ENCODE measurements at places on chromosomes 11 and 22.

GRCh38 chr11:8032122-8032521 lies 45.0 kb downstream of the EIF3F start:
- no peak for DNase-seq

GRCh38 chr11:18633256-18634139 lies 644 bp downstream of the SPTY2D1 start:
- no peak for DNase-seq

DNA sequence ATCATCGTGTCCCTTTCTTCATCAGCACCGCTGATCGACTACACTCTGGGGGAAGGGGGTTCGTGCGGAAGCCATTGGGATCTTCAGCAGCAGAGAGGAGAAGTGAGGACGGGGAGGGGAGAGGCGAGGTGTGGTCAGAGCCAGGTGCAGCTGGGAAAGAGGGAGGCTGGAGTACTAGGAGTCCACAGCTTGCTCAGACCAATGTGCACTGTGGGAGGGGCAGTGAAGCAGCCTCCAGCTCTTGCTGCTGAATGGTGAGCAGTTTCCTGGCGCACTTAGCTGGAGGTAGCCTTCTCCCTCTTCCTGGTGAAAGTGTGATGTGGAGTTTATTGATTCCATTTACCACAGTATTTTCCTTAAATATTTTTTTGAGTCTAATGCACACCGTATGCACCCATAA lies 99.0 kb upstream of the NECTIN1 start:
- DNase-seq, result no peak

DNA sequence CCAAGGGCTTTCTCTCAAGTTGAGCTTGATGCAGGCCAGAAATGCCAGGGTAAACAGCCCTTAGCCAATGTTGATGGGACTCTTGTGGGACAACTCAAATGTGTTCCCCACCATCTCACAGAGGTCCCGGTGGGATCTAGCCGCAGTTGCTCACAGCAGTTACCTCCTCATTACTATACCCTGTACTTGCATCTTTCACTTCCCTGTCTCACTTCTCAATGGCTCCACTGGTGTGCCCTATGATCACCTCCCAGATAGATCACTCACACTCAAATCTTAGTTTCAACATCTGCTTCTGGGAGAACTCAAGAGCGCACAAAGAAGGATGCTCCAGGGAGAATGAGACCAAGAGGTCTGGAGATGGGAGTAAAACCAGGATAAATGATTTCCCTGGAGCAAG lies 47.0 kb downstream of the RCN1 start:
- DNase-seq, result no peak

DNA sequence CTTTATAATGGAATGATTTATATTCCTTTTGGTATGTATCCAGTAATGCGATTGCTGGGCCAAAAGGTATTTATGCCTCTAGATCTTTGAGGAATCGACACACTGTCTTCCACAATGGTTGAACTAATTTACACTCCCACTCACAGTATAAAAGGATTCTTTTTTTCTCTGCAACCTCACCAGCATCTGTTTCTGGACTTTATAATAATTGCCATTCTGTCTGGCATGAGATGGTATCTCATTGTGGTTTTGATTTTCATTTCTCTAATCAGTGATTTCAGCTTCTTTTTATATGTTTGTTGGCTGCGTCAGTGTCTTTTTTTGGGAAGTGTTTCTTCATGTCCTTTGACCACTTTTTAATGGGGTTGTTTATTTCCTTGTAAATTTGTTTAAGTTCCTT lies 679.3 kb downstream of the JRKL start:
- no peak for DNase-seq

- no peak for DNase-seq
Observed at GRCh38 chr11:68987211-68987610, 6.4 kb upstream of the MRGPRD start.

DNA sequence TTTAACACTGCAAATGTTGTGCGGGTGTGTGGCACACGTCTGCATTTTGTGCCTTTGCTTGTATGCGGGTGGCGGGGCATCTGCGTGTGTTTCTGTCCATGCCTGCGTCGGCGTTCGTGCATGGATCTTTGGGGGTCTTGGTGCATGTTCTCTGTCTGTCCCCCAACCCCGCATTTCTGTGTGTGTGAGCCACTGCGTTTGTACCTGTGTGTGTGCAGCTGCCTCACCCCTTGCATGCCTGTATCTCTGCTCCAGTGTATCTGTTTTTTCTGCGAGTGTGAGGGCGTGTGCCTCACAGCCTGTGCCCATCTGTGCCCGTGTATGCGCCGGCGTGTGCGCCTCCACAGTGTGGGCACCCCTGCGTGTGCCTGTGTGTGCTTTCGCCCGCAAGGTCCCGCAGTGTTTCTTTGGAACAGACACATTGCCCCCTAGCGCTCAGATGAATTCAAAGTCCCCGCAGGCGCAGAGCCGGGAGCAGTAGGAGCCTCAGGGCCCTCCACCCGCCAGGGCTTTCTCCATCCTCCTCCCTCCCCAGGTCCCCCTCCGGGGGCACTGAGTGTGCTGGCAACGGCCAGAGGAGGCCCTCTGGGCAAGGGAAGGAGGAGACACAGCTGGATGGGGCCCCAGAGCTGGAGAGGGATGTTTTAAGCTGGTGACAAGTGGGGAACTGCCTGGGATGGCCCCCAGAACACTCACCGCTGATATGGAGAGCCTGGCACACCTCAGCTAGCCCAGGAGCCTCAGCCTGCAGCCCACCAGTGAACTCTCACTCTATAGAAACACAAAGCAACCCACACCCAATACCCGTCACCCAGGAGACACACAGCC lies 3.1 kb upstream of the MN1 start:
- peak; percentile 77 for DNase-seq

DNA sequence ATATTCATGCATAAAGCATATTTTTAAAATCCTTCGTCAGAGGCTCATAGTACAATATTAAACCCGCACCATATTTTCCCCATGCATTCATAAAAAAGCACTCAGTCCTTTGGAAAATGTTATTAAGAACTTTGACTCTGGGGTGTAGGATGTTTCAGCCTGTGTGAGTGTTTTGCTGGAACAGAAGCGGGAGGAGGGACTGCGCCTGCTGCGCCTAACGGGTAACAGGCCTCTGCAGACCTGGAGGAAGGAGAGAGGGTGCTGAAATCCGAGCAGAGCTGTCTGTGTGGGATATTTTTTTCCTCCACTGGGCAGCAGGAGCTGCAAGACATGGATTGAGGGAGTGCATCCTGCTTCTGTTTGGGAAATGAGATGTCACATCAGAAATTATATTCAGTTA lies 483.0 kb downstream of the BRD1 start:
- DNase-seq, result no peak

DNA sequence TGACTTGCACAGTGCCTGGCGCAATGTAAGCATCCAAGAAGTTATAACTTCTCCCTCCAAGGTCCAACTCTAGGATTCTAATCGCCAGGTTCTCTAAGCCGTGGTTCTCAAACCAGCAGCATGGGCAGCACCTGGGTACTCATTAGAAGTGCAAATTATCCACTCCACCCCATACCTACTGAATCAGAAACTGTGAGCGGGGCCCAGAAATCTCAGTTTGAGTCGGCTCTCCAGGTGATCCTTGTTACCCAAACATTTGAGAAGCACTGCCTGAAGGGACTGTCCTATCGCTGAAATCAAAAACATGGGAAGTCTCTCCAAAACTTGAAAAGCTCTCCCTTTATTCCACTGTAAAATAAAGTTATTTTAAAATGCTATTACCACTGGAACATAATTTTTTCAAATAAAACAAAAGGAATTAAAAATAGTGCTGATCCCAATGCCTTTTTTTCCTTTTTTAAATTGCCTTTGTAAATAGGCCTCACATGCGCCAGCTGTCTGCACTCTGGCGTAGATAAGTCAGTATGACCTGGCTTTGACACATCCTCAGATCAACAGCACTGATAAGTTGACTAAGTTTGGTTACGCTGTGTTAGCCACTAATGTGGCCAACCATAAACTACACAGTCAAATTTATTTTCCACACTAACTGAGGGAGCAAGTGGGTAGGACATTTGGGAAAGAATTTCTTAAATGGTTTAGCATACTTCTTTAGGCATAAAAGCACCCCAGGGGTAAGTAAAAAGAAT lies 8.4 kb upstream of the CTR9 start:
- DNase-seq, result no peak

DNA sequence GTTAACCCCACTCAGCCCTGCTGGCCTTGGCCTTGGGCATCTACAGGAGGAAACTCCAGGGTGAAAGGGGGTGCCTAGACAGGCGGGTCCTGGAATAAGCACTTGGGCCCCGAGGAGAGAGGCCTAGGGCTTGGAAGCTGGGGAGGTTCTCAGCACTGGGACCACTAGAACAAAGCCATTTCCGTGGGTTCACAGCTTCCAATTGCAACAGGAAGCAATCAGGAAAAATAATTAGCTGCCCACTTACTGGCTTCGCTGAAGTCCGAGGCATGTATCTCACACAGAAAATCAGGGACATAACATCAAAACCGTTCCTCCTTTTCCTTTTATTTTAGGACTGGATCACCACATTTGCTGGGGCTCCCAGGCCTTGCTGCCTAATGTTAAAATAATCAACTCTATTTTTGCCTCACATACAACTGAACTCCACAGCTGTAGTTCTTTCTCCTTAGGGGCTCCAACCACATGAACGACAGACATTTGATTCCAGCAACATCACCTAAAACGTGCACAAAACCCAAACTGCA lies 161.1 kb upstream of the GRK3 start:
- no peak for DNase-seq

- no peak for DNase-seq
Observed at GRCh38 chr11:85695546-85695945, 9.6 kb upstream of the CCDC89 start.

- no peak for DNase-seq
Observed at GRCh38 chr11:46102843-46103242, 18.4 kb downstream of the PHF21A start.

GRCh38 chr11:1824221-1825038 lies 10.4 kb upstream of the SYT8 start:
- no peak for DNase-seq

- no peak for DNase-seq
Observed at GRCh38 chr11:17531071-17531600, 13.1 kb downstream of the USH1C start.

DNA sequence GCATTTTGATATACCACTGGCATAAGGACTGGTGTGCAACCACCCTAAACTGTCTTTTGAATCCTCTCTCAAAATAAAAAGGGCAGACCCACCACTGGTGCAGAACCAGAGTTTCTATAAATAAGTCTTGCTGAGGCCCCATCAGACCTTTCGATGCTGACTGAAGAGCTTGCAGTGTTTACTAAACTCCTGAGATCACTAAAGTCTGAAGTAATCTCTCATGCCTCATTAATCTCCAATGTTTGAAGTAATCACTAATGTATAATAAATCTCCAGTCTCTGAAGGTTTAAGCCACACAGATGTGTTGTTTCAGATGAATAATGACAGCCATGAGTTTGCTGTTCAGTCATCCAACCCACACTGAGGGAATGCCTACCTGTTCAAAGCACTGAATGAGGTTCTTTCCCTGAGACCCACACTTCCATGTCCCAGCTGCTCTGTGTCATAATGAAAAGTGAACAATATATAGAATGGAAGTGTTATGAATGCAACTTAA lies 50.6 kb upstream of the DEUP1 start:
- peak; percentile 48 for DNase-seq

DNA sequence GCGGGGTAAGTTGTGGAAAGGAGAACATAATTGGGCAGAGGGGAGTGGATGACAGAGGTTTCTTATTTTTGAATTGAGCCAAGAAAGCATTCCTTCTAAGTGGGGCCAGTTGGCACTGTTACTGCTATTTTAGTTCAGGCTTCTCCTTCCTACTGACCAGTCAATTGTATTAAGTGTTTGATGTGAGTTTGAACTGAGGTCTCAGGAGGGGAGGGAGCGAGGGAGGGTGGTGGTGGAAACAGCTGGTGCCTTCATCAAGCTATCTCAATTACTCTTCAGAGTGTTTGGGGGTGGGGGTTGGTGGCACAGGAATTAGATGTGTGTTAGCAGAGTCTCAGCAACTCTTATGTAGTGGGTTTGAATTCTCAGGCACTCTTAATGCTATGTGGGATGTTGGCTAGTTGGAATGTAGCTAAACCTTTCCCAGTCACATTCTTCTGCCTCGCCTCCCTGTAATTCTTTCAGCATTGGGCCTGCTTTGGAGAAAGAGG lies 14.5 kb downstream of the CTNND1 start:
- DNase-seq, result peak; percentile 30

DNA sequence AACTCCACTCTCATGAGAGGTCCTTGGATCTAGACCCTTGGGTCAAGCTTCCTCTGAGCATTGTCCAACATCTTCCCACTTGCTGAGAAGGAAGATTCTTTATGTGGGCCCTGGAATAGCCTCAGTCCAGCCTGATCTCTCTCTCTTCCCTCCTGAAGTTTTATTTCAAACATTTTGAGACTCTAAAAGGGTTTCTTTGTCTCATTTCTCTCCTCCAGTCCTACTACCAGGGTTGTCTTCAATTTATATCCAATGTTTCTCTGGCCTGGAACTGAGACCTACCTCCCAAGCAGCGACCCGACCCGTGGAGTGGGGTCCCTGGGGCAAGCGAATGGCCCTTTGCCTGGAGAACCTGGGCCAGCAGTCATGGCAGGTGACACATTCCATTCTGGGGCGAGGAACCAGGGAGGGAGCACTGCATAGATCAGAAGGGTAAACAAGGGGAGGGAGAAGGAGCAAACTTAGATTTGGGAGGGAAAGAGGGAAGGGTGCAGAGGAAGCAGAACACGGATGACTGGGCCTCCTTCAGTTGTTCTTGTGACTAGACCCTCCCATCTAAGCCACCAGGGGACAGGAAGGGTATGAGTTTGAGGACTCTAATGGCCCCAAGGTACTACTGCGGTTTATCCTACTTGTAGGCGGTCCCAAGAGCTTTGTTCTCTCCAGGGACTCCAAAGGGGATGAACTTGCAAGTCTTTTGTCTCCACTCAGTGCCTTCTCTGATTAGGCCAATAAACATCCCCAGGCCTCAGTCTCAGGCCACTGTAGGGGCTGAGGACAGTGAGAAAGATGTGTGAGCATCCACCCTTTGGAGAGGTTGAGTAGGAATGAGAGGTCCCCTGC lies 14.2 kb upstream of the PRAME start:
- no peak for DNase-seq

- DNase-seq, result no peak
Observed at GRCh38 chr11:34036456-34036855, 15.1 kb upstream of the CAPRIN1 start.

GRCh38 chr11:12755510-12756453 lies 81.6 kb downstream of the TEAD1 start:
- DNase-seq, result peak; percentile 61

DNA sequence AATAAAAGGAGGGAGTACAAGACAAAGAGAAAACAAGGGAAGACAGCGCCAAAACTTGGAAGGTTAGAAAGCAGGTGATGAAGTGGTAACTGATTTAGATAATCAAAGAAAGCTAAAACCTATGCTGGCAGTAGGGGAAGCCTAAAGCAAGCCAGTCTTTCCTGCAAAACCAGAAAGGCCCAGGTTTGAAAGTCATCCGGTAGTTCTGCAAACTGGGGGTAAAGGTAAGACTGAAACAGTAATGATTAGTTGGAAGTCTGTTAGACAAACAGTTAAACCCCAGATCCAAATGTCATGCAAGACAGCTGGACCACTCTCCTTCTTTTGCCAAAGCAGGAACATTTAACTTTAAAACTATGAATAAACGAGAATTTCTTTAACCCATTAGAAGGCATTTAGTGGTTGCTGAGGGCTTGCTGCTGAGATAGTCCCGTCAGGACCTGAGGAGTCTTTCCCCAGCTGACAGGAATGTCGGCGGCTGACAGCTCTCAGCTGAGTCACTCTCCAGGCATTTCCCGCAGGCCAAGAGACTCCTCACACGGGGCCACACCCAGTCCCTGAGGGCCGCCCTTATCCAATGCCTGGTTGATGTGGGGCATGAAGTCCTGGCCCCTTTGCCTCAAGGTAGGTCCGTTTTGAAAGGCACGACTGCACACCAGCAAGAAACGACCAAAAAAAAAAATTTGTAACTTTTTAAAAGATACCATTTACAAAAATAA lies 36.3 kb upstream of the CFAP300 start:
- DNase-seq, result peak; percentile 7
